NCI-H1105 treated with DMSO at 0.1 percent for 48 hours (cell line): ENCODE measurements at places on chromosomes 12 and 14.

GRCh38 chr12:119201789-119202543 is 23.2 kb downstream of the HSPB8 start:
- peak; percentile 12 for DNase-seq

GRCh38 chr14:101855958-101856357 is 94.4 kb downstream of the PPP2R5C start:
- peak; percentile 15 for DNase-seq

- DNase-seq = peak; percentile 97
Measured at GRCh38 chr12:23098517-23098916, 473.5 kb downstream of the ETNK1 start.

GRCh38 chr12:122356192-122356635 is 66.3 kb downstream of the CLIP1 start:
- peak; percentile 42 for DNase-seq

- no peak for DNase-seq
Measured at GRCh38 chr12:50019524-50019923, 5.8 kb downstream of the RACGAP1 start.

DNA sequence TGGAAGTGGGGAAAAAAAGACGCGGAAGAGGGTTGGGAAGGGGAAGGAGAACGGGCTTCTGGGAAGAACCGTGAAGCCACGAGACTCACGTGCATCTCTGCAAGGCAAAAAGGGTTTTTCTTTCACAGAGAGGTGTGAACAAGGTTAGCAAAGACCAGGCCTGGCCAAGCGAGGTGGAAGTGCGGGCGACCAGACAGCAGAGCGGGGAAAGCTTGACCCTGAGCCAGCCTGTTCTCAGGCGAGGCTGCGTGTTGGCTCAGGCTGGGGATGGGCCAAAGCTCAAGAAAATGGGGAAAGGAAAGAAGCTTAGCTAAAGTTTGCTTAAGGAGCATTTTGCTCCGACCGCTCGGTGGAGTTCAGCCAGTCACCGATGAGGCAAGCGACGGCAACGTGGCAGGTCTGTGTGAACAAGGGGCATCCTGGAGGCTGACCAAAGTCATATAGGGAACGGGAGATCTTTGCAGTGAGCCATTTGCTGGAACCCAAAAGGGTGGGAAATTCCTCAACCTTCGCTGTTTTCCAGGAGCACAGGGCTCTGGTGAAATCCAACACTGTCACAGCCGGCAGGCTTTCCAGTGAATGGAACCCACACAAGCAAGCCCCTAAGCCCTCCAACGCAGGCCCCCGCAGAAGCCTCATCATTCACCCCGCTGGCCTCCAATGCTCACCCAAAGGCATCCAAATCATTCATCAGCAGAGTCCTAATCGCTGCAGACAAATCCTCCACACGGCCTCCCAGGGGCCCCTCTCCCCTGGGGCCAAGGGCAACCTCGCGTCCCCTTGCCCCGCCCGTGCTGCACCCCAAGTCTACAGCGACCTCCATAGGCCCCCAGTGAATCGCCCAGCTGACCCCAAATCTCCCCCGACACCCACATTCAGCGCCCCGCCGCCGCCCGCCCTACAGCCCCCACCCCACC is 754 bp downstream of the ZNF605 start:
- DNase-seq = no peak

GRCh38 chr12:116630762-116631161 is 71.6 kb downstream of the MAP1LC3B2 start:
- DNase-seq = no peak

GRCh38 chr12:15797818-15798217 is 8.6 kb upstream of the EPS8 start:
- no peak for DNase-seq

GRCh38 chr14:52146504-52146903 is 77.6 kb upstream of the NID2 start:
- no peak for DNase-seq

GRCh38 chr14:35339761-35340406 is 47.7 kb downstream of the PSMA6 start:
- DNase-seq = no peak

DNA sequence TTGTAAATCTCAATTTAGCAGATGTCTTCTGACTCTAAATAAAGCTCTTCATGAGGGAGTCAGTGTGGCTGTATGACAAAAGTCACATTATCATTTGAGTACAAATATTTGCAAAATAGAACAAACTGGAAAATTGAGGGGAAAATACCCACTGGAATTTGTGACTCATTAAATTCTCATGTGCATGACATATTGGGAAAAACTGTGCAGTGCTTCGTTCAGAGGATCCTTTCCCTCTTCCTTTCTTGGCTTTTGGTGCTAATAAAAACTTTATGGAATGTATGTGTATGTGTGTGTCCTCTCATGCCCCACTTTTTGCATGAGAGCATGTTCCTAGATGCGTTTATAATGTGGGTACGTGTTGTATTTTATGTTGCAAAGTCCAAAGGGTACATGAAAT is 267.8 kb downstream of the KTN1 start:
- DNase-seq = no peak

DNA sequence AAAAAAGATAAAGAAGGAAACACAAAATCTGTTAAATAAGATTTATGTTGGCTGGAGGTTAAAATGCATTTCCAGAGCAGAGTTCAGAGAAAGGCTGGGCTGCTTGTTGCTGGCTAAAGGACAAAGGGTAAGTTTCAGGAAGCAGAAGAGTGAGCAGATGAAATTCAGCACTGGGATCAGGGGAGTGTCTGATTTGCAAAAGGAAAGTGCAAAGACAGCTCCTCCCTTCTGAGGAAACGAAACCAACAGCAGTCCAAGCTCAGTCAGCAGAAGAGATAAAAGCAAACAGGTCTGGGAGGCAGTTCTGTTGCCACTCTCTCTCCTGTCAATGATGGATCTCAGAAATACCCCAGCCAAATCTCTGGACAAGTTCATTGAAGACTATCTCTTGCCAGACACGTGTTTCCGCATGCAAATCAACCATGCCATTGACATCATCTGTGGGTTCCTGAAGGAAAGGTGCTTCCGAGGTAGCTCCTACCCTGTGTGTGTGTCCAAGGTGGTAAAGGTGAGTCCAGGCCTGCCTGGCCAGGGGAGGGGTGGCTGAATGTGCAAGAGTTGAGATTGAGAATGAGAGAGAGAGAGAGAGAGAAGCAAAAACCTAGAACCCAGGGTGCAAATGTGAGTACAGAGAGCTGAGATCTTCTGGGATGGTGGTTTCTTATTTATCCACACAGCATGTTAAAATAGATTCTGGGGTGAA is at the start of gene OAS1:
OAS1 (plus strand) TSS at position 251 of the 703 bp plus-strand sequence; CDS start at position 329, 78 bp downstream.
- peak; percentile 21 for DNase-seq

GRCh38 chr12:11497995-11498394 is 102.6 kb upstream of the PRB2 start:
- DNase-seq = no peak

DNA sequence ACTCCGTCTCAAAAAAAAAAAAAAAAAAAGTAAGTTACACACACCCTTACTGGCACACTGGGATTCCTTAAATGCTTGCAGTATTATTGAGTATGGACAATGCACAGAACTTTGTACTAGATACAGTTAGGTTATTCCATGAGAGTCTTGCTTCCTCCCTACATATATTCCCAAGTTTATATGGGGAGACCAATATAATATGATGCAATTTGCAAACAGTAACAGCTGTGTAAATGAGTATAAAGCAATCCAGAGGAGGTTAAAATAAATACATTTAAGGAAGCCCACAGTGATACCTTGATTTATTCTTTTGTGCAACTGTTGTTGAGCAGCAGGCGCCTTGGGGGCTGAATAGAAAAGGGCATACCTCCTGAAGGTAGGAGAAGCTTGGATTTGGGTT is 26.6 kb downstream of the RASSF3 start:
- DNase-seq = no peak

- DNase-seq = no peak
Measured at GRCh38 chr12:2270846-2271245, 218.1 kb downstream of the CACNA1C start.

GRCh38 chr14:57939084-57939483 is 73.2 kb upstream of the SLC35F4 start:
- no peak for DNase-seq
